Bronchial epithelial cell (primary cell): ENCODE measurements at places on chromosomes 7 and 10.

DNA sequence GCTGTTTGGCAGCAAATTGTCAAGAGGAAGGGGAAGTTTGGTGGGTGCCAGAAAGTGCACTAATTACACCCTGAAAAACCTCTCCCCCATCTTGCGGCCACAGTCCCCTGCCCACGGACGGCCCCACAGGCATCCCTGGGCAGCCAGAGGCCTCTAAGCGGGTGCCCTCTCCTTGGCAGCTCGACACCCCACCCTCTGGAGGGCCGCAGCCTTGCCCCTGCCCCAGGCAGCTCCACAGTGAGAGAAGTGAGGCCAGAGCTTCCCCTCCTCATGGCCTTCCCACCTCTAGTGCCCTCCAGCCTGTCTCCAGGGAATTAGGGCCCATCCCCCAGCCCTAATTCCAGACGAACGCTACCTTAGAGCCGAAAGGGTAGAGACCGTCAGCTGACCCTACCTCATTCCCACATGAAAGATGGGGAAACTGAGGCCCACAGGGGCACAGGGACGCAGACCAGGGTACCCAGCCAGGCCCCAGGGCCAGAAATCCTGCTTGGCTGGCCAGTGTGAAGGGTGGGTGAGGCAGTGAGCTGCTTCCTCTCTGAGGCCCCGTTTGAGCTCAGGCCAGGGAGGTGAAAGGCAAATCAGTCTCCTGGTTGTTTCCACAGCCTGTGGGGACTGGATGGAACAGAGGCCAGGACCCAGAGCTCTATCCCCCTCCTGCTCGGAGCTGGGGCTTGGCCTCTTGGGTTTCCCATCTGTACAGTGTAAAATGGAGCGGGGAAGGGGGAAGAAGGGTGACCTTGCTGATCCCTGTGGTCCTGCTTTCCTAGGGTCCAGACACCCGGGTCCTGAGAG is 10.0 kb downstream of the ZCCHC24 start:
- DNase-seq: no peak

DNA sequence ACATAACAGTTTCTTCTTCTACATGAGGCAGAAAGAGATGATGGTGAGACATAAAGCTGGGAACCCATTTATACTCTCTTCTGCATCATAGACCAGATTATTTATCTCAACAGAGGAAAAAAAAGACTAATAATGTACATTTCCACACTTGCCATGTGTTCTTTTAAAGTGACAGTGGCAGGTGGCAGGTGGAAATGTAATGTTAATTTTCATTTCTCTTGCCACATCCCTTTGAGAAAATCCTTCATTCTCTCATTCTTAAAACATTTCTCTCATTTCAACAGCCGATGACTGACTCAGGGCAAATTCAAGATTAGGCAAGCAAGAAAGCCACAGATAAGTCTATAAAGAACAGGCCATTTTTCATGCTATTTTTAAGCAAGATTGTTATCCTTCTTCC is 635.6 kb upstream of the SORCS1 start:
- DNase-seq: no peak

- DNase-seq: no peak
Observed at GRCh38 chr10:84160663-84161362, 12.8 kb upstream of the GPR15LG start.

- peak; percentile 13 for DNase-seq
Observed at GRCh38 chr7:35508623-35509400, 186.1 kb downstream of the HERPUD2 start.

- DNase-seq: no peak
Observed at GRCh38 chr10:789831-790701, 100.6 kb upstream of the DIP2C start.
